IMR-90 (cell line): ENCODE measurements at places on chromosomes 2 and 18. TPM values are rescaled to one million over a fixed set of nuclear protein-coding genes. Genes with fewer than 3 reads are reported as not detected.

CRACDL gene
- not detected in 2 replicates for total RNA-seq

NGEF gene
- total RNA-seq: 1.1 TPM in 2 replicates

MATN3 gene
- total RNA-seq: 0.90 and 1.1 TPM in 2 replicates

XDH gene
- 0.83 and 1.1 TPM in 2 replicates for total RNA-seq

DNA sequence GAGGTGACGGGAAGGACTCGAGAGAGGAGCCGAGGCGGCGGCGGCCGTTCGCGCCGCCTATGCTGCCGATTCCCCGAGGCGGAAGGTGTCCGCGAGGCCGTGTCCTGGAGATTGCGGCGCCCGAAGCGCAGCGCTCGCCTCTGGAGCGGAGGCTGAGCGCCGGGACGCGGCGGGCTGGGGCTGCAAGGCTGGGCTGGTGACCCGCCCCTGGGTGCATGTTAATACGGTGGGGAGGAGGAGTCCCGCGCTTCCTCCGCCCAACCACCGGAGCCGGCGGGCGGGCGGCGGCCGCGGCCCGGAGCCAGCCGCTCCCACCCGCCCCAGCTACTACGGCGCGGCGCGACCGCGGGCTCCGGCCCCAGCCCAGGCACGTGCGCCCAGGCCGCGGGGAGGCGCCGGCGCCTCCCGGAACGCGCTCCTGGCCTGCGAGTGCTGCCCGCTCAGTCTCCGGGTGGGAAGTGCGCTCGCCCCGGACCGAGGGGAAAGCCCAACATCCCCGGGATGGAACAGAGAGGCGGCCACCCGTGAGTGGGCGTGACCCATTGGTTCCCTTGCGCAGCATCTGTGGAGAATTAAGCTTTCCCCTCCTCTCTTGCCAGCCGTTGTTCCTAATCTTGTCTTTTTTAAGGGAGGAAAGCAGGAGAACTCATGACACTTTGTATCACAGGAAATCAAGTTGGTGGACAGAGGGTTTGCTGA, at the start of gene DLGAP1:
Gene DLGAP1, minus strand, starts transcription at position 195 of the 699 bp plus-strand sequence.
- no peaks in the 10 kb centered on the region for H3K36me3 ChIP-seq
- H3K27me3 ChIP-seq: peaks cover 12% of the 10 kb centered on the region; the same call in 1 of the 2 replicates
- H3K27ac ChIP-seq: no peak within 1 kb of the TSS
- H3K4me3 ChIP-seq: no peak within 1 kb of the TSS
- DNase-seq: no peak

GRCh38 chr2:157318884-157319283, 6.7 kb downstream of the ERMN start:
- H3K27ac ChIP-seq: no peak overlapping the region
- no peaks in the 10 kb centered on the region for H3K36me3 ChIP-seq
- no peaks in the 10 kb centered on the region for H3K27me3 ChIP-seq
- no peak overlapping the region for H3K4me3 ChIP-seq
- H3K4me1 ChIP-seq: no peaks in the 10 kb centered on the region

- H3K4me1 ChIP-seq: peaks cover 14% of the 10 kb centered on the region
- no peak overlapping the region for H3K27ac ChIP-seq
- H3K4me3 ChIP-seq: no peak overlapping the region
Observed at GRCh38 chr18:62033207-62033606, 140.4 kb upstream of the RNF152 start.

- DNase-seq: no peak
- no peak overlapping the region for H3K4me3 ChIP-seq
- H3K27ac ChIP-seq: no peak overlapping the region
- no peaks in the 10 kb centered on the region for H3K36me3 ChIP-seq
- H3K27me3 ChIP-seq: no peaks in the 10 kb centered on the region
Observed at GRCh38 chr2:144233733-144234541, 286.0 kb downstream of the ZEB2 start.

GRCh38 chr2:74548900-74549826, 4.6 kb downstream of the LOXL3 start:
- DNase-seq: peak; percentile 46
- H3K4me3 ChIP-seq: peak overlapping the region; percentile 52
- peak overlapping the region; percentile 50; the same call in 1 of the 2 replicates for H3K27ac ChIP-seq
- no peaks in the 10 kb centered on the region for H3K27me3 ChIP-seq
- peaks cover 20% of the 10 kb centered on the region for H3K4me1 ChIP-seq

- no peaks in the 10 kb centered on the region for H3K36me3 ChIP-seq
- H3K27me3 ChIP-seq: peaks cover 2% of the 10 kb centered on the region
- H3K4me1 ChIP-seq: 0 out of 2 replicates have a peak, but pooled peaks cover 2% of the 10 kb centered on the region
- no peak overlapping the region for H3K4me3 ChIP-seq
- peak; percentile 37 for DNase-seq
Observed at GRCh38 chr2:25912851-25913695, 34.8 kb upstream of the ASXL2 start.

- no peak overlapping the region for H3K27ac ChIP-seq
- no peak overlapping the region for H3K4me3 ChIP-seq
- H3K27me3 ChIP-seq: no peaks in the 10 kb centered on the region
- DNase-seq: no peak
Observed at GRCh38 chr2:18598848-18599484, 9.6 kb upstream of the NT5C1B start.

DNA sequence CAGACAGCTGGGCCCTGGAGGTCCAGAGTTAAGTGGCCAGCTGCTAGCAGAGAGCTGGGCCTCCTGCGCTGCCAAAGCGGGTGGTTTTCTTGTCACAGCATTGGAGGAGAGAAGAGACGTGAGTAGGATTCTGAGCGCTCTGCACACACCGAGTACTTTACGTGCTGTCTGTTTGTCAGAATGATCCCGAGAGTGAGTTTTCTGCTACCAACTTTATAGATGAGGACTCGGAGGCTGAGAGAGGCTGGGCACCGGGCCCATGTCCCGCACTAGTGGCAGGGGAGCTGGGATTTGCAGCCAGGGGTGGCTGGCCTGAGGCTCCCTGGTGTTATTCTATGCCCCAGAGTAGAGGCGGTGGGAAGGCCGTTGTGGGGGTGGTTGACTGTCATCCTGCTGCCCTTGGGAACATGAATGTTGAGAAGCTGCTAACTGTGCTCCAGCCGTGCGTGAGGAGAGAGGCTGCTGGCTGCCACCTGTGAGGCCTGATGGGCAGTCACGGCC, 36.3 kb upstream of the MBP start:
- peaks cover 25% of the 10 kb centered on the region for H3K27me3 ChIP-seq
- no peak overlapping the region for H3K27ac ChIP-seq
- H3K36me3 ChIP-seq: no peaks in the 10 kb centered on the region
- H3K4me3 ChIP-seq: no peak overlapping the region

DNA sequence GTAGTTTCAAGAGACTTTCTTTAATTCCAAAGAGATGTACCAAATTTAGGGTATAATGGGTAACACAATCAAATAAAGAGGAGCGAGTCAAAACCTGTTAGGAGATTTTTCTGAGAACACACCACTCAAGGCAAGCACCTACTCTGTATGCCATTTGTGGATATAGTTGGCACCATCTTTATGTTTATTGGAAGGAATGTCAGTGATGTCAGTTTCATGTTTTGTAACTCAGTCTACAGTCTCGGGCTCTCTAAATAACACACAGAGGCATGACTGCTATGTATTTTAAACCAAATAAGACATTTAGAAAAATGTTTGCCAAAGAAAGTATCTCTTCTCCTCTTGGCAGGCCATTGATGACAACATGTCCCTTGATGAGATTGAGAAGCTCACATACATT, 59.7 kb downstream of the CPS1 start:
- no peaks in the 10 kb centered on the region for H3K4me1 ChIP-seq
- no peaks in the 10 kb centered on the region for H3K36me3 ChIP-seq
- H3K4me3 ChIP-seq: no peak overlapping the region
- H3K27me3 ChIP-seq: no peaks in the 10 kb centered on the region
- peak; percentile 10 for DNase-seq

GRCh38 chr2:141259683-141260082, 871.1 kb downstream of the LRP1B start:
- H3K27me3 ChIP-seq: no peaks in the 10 kb centered on the region
- no peak overlapping the region for H3K27ac ChIP-seq
- no peaks in the 10 kb centered on the region for H3K4me1 ChIP-seq

GRCh38 chr2:205590759-205591158, 91.5 kb upstream of the NRP2 start:
- DNase-seq: peak; percentile 70
- H3K27me3 ChIP-seq: no peaks in the 10 kb centered on the region
- H3K4me1 ChIP-seq: peaks cover 10% of the 10 kb centered on the region
- H3K4me3 ChIP-seq: no peak overlapping the region
